ENCODE measurements at places on chromosomes 2 and 18. TPM values are rescaled to one million over a fixed set of nuclear protein-coding genes. Genes with fewer than 3 reads are reported as not detected.
A peak's percentile ranks its signal among the peaks of the same experiment; 100 is the strongest.

Gene THSD7B
- total RNA-seq: not detected

Gene ZSWIM2
- total RNA-seq: not detected

DNA sequence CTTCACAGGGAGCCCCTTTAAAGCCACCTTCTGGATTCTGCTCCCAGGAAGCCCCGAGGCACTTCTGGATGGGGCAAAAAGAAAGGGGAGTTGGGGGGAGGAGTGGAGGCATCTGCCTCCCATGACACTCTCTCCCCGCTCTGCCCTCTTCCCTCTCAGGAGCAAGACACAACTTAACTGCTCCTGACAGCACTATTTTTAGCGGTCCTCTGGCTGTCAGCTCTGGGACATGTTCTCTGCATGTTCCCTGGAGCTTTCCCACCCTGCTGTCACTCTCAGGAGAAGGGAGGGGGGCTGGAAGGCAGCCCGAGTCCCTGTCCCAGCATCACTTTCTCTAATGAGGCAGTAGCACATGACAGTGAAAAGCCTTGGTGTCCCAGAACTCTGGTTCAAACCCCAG lies 32.3 kb downstream of the PLB1 start:
- no peak for DNase-seq

DNA sequence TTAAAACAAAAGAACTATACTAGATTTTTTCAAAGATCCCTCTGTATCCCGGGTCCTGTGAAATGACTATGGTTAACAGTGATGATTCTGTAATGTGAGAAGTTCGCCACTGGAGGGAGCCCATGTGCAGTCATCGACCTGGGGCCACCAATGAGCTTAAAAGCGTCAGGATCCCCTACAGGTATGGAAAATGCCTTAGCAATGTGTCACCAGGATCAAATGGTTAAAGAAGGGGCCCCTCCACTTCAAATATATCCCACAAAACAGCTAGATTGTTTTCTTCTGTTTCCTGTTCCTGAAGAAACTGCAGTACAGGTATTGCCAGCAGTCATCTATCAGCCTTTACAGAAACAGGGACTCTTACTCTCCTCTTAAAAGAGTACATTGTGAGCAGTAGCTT lies 15.3 kb downstream of the CHRNA1 start:
- peak; percentile 72 for DNase-seq

Gene ZAP70
- 194 TPM for total RNA-seq

Gene MCEE
- total RNA-seq: 8.6 TPM

GRCh38 chr2:127400897-127401756 lies 13.4 kb upstream of the MAP3K2 start:
- no peak for DNase-seq

Gene ABCB11
- total RNA-seq: not detected

- DNase-seq: no peak
Observed at GRCh38 chr2:23321751-23322150, 63.2 kb upstream of the KLHL29 start.

- DNase-seq: no peak
Observed at GRCh38 chr2:152627351-152627957, 89.8 kb downstream of the PRPF40A start.

Gene NT5DC4
- not detected for total RNA-seq

DNA sequence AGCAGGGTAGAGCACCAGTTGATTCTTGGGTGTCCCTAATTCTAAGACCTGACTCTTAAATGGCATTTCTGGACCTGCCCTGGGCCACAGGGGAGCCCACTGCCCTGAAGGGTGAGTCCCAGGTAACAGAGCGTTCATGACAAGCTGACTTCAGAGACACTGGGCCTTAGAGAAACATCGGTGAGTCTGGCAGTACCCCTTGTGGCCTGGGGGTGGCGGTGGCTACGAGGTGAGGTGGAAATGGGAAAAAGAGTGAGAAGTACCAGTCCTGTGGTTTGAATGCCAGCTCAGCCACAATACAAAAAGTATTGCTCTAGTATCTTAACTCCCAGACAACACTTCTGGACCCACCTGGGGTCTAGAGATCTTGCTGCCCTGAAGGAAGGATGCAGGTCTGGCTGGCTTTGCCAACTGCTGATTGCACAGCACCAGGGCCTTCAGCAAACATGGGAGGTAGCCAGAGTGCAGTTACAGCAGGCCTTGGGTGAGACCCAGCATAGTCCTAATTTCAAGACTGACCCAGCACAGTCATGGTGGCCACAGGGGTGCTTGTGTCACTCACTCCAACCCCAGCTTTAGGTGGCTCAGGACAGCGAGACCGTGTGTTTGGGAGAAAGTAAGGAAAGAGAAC lies 44.5 kb downstream of the USP34 start:
- peak; percentile 70 for DNase-seq

- no peak for DNase-seq
Observed at GRCh38 chr2:176172895-176173566, 15.4 kb upstream of the HOXD1 start.

Gene BCL2
- total RNA-seq: 66.6 TPM

GRCh38 chr18:13382366-13382953 lies 163.9 kb downstream of the LDLRAD4 start:
- no peak for DNase-seq

Gene CASP8
- 36.9 TPM for total RNA-seq

GRCh38 chr2:239532859-239533258 lies 132.0 kb upstream of the HDAC4 start:
- no peak for DNase-seq

GRCh38 chr2:68274022-68274421 lies 21.7 kb upstream of the PPP3R1 start:
- no peak for DNase-seq

GRCh38 chr2:85875350-85876050 lies 13.3 kb downstream of the ST3GAL5 start:
- DNase-seq: no peak

GRCh38 chr2:38619458-38620164 lies 16.9 kb upstream of the HNRNPLL start:
- no peak for DNase-seq

GRCh38 chr2:41647468-41648050 lies 400.3 kb upstream of the PKDCC start:
- no peak for DNase-seq

Gene SIX3
- total RNA-seq: not detected

DNA sequence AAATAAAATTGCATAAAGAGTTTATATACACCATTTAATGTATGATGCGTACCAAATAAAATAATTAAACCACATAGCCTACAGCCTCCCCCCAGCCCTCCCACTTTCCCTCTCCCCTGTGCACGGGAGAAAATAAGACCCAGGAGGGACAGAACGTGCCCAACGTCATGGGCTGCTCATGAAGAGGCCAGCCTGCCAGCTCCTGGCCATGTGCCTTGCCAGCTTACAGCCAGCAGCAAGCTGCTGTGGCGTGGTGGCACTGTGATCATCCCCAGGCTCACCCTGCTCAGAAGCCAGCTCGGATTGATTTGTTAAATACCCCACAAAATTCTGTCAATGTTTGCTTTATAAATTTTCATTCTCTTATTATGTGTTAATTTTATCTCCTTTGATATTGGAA lies 7.6 kb downstream of the GPR148 start:
- no peak for DNase-seq

Gene HDAC4
- 30.4 TPM for total RNA-seq

Gene NPHP1
- total RNA-seq: 2.2 TPM

- DNase-seq: no peak
Observed at GRCh38 chr18:72991379-72991778, 123.6 kb upstream of the NETO1 start.

- no peak for DNase-seq
Observed at GRCh38 chr2:120955427-120955826, 219.8 kb downstream of the GLI2 start.

Gene GULP1
- not detected for total RNA-seq

Gene GALNT3
- total RNA-seq: 2.3 TPM

Gene PLGLB2
- total RNA-seq: 0.16 TPM

Gene SERPINB13
- not detected for total RNA-seq

Gene ASPRV1
- 0.74 TPM for total RNA-seq

DNA sequence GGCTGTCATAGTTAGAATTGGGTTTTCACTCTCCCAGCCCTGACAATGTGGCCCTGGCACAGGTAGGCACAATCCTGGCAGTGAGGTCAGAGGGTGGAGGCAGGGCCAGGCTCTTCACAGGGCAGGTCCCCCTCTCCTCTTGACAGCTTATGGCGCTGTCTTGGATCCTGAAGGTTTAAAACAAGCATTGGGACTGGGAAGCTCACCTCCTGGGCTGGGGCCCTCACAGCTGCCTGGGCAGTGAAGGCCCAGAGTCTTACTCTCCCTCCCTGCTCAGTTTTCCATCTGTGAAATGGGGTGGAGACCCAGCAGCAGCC lies 23.3 kb downstream of the LBH start:
- DNase-seq: no peak

- no peak for DNase-seq
Observed at GRCh38 chr2:65436824-65437221, 4.4 kb upstream of the SPRED2 start.

GRCh38 chr18:3441290-3441689 lies 8.7 kb upstream of the TGIF1 start:
- DNase-seq: no peak

DNA sequence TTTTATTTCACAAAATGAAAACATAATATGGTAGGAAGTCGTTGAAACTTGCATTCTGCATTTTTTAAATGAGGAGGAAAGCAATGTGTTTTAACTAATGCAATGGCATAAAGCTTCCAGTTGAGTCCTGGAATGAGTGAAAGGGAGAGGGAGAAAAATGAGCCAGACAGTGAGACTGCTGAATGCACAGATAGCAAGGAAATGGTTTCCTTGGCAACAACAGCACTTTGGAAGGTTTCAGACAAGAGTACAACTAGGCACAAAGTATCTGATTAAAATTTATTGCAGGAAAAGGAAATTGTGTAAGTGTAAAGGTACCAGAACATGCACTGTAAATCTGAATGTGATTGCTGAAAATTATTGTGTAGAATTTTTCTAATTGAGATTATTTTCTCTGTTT lies 320.1 kb upstream of the KYNU start:
- no peak for DNase-seq

GRCh38 chr18:8799001-8799400 lies 93.6 kb downstream of the MTCL1 start:
- DNase-seq: no peak

DNA sequence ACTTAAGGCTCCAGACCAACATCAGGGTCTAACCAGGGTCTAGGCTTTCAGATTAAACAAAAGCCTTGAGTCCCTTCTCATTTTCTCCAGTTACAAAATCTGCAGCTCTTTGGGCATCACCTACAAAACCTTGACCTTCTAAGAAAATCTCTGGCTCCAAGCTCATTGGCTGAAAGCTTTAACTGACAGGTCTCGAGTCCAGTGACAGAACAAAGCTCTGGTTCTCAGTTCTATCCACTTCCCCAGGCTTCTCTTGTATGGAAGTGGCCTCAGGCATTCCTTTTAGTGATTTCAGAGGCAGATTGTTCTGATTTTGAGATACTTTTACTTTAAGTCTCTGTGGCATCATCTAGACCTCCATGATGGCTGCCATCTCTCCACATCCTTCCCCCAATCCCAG lies 11.3 kb downstream of the SIX2 start:
- no peak for DNase-seq

- DNase-seq: no peak
Observed at GRCh38 chr18:50928551-50928950, 39.3 kb upstream of the ELAC1 start.

GRCh38 chr18:73980289-73980979 lies 167.2 kb downstream of the FBXO15 start:
- DNase-seq: no peak

DNA sequence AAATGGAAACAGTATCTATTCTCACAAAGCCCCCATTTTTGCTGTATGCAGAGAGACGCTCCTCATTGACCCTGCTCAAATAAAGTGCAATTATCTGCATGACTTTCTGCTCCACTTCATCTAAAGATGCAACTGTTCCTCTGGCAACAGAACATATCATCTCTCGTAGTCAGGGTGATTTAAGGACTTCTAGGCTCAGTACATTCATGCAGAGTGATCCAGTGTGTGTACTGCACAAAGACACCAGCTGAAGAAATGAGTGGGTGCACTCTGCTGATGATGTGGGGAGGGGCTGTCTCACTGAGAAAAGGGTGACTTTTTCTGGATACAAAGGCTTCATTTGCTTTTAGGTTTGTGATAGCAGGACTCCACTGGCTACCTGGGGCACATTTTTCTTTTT lies 355.2 kb downstream of the GALNT13 start:
- DNase-seq: no peak

GRCh38 chr18:25832001-25832604 lies 258.3 kb downstream of the SS18 start:
- no peak for DNase-seq

DNA sequence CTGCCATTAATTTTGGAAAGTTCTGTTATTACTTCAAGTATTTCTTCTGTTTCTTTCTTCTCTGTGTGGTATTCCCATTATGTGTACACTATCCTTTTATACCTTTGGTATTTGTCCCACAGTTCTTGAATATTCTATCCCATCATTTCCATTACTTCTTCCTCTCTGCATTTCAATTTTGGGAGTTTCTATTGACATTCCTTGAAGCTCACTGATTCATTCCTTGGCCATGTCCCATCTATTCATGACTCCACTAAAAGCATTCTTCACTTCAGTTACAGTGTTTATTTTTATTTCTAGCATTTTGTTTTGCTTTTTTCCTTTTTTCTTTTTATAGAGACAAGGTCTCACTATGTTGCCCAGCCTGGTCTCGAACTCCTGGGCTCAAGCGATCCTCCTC lies 30.3 kb downstream of the PROC start:
- DNase-seq: no peak

DNA sequence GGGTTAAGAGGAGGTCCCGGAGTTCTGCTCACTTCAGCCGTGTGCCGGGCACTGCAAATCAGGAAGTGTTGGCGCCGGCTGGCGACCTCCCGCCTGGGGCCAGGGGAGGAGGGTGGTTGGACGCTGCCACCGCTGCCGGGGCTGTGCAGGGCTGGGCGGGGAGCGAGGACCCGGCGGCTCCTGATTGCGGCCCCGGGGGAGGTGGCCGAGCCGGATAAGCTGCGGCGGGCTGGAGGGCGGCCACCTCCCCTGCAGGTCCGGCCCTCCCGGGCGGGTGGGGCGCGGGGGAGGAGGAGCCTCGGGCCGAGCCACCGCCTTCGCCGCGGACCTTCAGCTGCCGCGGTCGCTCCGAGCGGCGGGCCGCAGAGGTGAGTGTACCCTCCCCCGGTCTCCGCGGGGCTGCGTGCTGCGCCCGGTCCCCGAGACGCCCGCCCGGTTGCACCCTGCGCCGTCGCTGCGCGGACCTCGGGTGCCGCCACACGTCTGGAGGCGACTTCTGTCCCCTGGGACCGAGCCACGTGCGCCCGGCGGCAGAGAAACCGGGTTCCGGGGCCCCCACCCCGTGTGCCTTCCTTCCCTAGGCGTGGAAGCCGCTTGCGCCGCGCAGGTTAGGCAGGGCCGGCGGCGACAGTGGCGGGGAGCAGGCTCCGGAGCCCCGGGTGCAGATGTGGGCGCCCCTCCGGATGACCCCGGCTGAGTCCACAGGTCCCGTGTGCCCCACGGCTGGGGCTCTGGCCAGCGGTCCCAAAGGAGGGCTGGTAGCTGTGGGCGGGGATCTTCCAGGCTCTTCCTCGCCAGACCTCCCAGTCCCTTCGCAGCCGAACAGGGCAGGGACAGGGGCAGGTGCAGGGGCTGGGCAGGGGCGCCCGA lies at the start of gene STEAP3:
TSS of gene STEAP3 (plus strand) at position 314 of the 870 bp plus-strand sequence. CDS start 7,179 bp downstream, outside the sequence.
- DNase-seq: no peak
